ENCODE measurements at places on chromosomes 7 and 10.
A peak's percentile ranks its signal among the peaks of the same experiment; 100 is the strongest.

DNA sequence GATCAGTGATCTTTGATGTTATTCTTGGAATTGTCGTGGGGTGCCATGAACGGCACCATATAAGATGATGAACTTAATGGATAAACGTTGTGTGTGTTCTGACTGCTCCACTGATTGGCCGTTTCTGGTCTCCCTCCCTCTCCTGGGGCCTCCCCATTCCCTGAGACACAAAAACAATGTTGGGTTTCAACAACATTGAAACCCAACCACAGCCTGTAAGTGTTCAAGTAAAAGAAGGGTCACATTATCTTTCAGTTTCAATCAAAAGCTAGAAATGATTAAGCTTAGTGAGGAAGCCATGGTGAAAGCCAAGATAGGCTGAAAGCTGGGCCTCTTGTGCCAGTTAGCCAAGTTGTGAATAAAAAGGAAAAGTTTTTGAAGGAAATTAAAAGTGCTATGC, 19.5 kb downstream of the EN2 start:
- no peak for DNase-seq

- DNase-seq = no peak
Observed at GRCh38 chr10:31912289-31912688, 16.3 kb downstream of the ARHGAP12 start.

DNA sequence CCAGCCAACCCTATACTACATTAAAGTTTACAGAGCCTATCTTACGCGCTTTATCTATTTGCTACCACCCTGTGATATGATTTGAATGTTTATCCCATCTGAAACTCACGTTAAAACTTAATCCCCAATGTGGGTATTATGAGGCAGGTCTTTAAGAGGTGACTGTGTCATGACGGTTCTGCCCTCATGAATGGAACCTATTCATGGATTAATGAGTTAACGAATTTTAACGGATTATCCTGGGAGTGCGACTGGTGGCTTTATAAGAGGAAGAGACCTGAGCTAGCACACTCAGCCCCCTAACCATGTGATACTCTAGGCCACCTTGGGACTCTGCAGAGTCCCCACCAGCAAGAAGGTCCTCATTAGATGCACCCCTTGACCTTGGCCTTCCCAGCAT, 37.8 kb downstream of the SRPK2 start:
- no peak for DNase-seq

GRCh38 chr7:100093498-100093897, 4.7 kb downstream of the COPS6 start:
- DNase-seq = no peak

- no peak for DNase-seq
Observed at GRCh38 chr7:100510437-100511239, 26.9 kb downstream of the NYAP1 start.

DNA sequence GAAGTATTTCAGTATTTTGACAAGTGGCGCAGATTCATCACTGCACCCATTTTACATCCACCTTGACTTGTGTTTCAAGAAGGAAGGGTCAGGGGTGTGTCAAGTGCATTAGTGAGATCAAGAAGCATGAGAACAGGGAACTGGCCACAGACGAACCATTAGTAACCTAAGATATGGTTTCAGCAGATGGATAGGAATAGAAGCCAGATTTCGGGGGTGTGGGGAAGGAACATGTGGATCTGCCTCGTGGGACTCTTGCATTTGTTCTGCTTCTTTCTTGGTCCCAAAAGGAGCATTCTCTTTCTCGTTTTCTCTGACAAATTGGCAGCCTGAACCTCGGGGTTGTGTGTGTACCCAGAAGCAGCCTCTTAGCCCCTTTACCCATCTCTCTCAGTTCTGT, 9.6 kb downstream of the DENND2A start:
- DNase-seq = no peak

DNA sequence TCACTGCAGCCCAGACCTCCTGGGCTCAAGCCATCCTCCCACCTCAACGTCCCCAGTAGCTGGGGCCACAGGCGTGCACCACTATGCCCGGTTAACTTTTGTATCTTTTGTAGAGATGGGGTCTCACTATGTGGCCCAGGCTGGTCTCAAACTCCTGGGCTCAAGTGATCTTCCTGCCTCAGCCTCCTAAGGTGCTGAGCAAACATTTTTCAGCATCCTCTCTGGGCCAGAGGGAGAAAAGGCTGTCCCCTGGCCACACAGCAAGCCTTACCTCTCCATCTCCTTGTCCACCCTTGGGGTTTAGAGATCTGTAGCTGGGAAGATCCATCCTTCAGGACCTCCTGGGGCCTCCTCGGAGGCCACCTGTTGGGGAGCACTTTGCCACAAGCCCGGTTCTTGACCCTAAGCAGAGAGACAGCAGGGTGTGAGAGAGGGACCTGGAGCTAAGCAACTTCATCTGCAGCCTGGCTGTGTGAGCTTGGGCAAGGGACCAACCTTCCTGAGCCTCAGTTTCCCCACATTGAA, 85.8 kb downstream of the MYL10 start:
- DNase-seq = no peak

DNA sequence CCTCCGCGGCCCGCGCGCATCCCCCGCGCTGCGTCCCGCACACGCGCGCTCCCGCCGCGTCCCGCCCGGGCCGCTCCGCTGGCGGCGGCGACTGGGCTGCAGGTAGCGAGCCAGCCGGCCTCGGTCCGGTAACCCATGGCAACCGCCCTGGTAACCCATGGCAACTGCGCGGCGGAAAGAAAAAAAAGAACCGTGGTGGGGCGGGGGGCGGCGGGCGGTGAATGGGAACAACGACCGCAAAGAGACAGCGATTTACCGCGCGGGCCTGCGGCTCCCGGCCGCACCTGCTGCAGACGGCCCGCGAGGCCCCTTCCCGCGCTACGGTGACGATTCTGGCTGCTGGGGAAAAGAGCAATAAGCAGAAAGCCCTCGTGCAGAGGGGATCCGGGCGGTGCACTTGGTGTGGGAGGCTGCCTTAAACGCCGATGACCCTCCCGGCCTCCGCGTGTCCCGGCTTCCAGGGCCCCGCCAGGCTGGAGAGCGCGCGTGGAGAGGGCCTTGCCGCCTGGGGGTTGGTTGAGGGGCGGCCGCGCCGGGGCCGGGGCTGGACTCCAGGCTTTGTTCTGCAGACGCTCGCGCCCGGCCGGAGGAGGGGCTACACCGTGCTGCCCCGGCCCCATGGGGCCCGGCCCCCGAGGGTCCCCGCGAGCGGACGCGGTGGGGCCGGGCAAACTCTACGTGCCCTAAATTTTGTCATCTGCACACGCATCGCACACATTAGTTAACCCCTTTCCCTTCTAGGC, 84.7 kb downstream of the SNX10 start:
- DNase-seq = peak; percentile 59

GRCh38 chr10:129345763-129346162, 121.3 kb upstream of the MGMT start:
- DNase-seq = no peak

GRCh38 chr10:79140085-79140793, 71.5 kb downstream of the ZMIZ1 start:
- no peak for DNase-seq

- DNase-seq = peak; percentile 28
Observed at GRCh38 chr10:103911021-103911459, 6.9 kb downstream of the STN1 start.

GRCh38 chr10:129140921-129141885, 325.8 kb upstream of the MGMT start:
- DNase-seq = no peak

GRCh38 chr7:65251851-65252620, 121.6 kb upstream of the ZNF92 start:
- DNase-seq = peak; percentile 64

GRCh38 chr7:42456267-42456666, 219.3 kb upstream of the GLI3 start:
- DNase-seq = no peak

GRCh38 chr7:34973400-34973760, 63.9 kb downstream of the DPY19L1 start:
- DNase-seq = no peak

DNA sequence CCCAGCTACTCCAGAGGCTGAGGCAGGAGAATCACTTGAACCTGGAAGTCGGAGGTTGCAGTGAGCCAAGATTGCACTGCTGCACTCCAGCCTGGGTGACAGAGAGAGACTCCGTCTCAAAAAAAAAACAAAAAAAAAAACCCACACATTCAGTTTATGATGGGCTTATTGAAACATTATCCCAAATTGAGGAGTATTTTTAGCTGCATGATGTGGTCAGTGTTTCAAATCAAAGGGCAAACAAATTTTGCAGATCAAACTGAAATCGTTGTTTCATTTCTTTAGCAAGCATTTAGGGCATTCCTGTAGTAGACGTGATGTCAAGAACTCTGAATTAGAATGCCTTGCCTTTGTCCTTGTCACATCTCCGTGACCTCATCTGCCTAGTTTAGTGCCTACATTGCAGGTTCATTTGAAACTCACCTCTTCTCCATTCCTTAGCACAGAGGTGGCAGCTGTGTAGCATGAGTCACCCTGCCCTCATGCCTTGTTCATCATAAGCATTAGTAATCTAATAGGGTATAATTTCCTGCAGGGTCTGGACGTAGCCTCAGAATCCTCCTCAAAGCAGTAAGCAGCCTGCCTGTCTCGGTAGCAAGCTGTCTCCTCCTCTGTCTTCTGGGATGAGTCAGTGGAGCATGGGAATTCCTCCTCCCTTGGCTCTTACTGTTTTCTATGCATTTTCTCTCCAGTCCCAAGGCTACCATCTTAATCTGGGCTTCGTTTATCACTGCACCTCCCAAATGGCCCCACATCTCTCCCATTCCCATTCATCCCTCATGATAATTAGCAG, 73.8 kb downstream of the CUL1 start:
- DNase-seq = no peak

- no peak for DNase-seq
Observed at GRCh38 chr7:127838816-127839415, 186.9 kb downstream of the SND1 start.

- DNase-seq = no peak
Observed at GRCh38 chr10:125766511-125766910, 9.1 kb downstream of the MMP21 start.

DNA sequence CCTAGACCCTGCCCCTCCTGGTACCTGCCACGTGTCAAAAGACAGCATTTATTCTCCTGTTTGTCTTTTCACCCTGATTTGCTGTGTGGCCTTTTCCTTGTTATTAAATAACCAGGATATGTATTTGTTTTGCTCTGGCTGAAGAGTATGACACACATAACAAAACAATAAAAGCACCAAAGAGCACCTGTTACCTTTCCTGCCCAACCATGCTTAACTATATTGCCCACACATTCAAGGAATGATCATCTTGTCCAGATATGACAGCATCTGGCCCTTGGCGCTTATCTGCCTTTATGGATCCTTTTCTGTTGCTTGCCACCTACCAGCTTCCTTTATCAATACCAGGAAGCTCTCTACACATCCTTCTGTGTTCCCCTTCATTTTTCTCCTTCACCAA, 357.7 kb downstream of the FGFR2 start:
- DNase-seq = no peak

DNA sequence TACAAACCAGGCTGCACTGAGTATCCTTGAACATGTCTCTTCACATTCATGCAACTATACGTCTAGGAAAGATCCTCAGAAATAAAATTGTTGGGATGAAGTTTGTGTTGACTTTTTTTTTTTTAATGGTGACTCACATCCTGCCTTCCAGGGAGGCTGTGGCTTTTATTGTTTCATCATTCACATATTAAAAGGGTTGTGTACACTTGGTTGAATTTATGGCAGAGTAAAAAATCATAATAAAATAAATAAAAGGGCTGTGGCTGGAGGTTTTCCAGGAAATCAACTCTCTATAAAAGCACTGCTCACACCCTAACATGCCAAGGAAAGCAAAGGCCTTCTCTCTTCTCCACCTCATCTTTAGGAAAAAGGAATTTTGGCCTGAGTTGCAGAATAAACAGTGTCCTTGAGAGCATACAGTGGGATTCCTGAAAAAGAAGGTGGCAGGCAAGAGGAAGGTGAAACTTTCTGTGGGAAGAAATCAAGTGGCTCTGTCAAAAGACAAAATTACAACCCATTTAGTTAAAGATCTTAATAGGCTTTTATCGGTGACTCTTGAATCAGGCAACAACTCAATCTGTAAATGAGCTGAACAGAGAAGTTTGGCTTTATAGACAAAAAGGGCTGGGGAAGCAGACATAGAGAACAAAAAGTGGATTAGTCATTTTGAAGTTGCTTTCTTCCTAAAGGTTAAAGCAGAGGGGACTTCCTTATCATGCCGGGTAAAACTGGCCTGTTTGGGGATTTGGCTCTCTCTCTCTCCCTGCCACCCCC, 41.6 kb upstream of the FHIP2A start:
- DNase-seq = no peak

- DNase-seq = no peak
Observed at GRCh38 chr10:79442171-79443040, 3.0 kb downstream of the ZCCHC24 start.

DNA sequence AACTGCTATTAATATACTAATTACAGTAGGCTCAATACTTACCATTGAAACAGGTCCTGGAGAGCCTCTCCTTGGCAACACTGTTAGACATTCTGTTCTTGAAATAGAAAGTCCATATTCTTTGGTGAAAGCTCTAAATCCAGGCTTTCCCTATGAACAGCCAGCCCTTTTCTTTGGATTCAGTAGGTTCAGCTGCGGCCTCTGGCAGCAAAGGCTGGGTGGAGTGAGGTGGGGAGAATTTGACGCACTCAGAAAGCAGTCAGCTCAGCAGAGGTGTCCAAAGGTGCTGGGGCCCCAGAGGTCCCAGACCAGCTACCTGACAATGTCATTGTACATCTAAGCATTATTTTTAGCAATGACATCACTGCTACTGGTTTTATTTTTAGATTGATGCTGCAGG, 146.1 kb downstream of the GRK5 start:
- no peak for DNase-seq

GRCh38 chr7:88761779-88762178, 2.3 kb downstream of the ZNF804B start:
- DNase-seq = no peak

DNA sequence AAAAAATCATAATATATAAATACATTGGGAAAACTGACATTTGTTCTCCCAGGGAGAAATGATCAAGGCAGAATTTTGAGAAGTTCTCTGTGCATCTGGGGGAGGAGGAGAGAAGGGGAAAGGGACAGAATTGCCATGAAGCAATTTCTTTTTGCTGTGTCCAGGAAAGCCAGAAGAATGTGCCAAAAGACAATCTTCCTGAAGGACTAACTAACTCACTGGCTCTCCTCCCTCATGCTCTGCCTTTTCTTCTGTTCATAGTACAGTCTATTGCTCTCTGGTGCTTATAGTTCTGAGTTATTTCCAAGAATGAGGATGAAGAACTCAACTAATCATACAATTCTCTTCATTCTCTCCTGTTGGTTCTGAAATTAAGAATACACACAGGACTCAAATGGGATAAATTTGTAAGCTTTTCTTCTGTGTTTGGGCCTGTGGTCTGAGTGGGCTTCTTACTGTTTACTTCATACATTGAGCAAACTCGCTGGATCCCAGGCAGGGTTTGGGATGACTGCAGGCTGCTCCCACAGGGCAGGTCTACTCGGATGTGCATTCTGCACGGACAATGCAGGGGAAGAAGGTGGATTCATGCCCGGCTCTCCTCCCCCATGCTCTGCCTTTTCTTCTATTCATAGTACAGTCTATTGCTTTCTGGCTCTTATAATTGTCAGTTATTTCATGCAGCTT, 22.2 kb upstream of the FAM171A1 start:
- DNase-seq = no peak

All from GM13976 (cell line).